ENCODE measurements at places on chromosomes 6 and 20. TPM values are rescaled to one million over a fixed set of nuclear protein-coding genes. Genes with fewer than 3 reads are reported as not detected.

Gene LINC00237
- not detected for total RNA-seq

- H3K4me3 ChIP-seq = no peak overlapping the region
- H3K4me1 ChIP-seq = peaks cover 4% of the 10 kb centered on the region
- H3K27me3 ChIP-seq = no peaks in the 10 kb centered on the region
Observed at GRCh38 chr20:50067461-50067860, 45.5 kb downstream of the UBE2V1 start.

DNA sequence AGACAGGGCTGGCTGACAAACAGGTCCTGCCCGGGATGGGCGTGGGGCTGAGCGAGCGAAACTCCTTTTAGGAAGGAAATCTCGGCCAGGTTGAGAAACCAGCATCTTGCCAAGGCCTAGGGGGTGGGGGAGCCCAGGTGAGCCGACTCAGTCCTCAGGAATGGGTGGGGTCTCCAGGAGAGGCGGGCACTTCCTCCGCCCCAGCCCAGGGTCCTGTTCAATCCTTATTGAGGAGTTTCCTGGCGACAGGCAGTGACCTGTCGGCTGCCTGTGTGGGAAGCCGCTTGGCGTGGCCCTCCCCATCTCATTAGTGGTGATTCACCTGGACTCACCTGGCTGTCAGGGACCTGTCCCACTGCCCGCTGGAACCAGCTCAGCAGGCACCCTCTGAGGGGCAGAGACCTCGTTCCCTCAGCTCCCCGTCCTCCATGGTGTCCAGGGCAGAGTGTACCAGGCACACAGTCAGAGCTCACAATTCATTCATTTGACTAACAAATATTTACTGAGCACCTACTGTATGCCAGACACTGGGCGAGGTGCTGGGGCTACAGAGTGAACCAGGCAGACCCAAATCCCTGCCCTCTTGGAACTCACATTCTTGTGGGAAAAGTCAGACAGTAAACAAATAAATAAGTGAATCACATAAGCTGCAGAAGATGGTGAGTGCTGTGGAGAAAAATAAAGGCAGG, 51.1 kb downstream of the FGD2 start:
- no peaks in the 10 kb centered on the region for H3K36me3 ChIP-seq
- DNase-seq = no peak
- H3K4me1 ChIP-seq = peaks cover 14% of the 10 kb centered on the region
- H3K27ac ChIP-seq = no peak overlapping the region
- H3K4me3 ChIP-seq = no peak overlapping the region

GRCh38 chr6:34679552-34680253, 16.9 kb downstream of the ILRUN start:
- H3K4me1 ChIP-seq = peaks cover 24% of the 10 kb centered on the region
- H3K36me3 ChIP-seq = no peaks in the 10 kb centered on the region
- H3K27me3 ChIP-seq = no peaks in the 10 kb centered on the region
- no peak overlapping the region for H3K4me3 ChIP-seq
- peak overlapping the region; percentile 62 for H3K27ac ChIP-seq

Measured in upper lobe of right lung (tissue), 1 donor.